ENCODE measurements at places on chromosomes 7 and 10.

DNA sequence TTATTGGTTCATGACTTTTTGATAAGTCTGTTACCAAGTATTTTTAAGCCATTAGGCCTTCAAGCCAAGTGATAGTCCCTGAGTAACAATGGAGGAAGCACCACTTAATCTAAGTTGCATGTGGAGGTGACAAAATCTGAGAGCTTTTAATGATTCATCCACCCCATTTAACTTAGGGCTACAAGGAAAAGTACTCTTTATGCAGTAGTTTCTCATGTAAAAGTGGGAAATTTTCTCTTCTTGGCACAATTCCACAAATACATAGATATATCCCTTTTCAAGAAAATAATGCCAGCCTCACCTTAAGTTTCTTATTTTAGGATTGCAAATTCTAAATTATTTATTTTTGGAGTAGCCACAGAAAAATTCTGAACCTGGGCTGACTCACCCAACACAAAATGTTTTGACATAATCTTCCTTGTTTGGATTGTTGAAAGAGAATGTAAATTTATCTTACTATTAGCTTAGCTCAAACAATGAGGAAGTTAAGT, 85.7 kb downstream of the SUGCT start:
- DNase-seq, result no peak

DNA sequence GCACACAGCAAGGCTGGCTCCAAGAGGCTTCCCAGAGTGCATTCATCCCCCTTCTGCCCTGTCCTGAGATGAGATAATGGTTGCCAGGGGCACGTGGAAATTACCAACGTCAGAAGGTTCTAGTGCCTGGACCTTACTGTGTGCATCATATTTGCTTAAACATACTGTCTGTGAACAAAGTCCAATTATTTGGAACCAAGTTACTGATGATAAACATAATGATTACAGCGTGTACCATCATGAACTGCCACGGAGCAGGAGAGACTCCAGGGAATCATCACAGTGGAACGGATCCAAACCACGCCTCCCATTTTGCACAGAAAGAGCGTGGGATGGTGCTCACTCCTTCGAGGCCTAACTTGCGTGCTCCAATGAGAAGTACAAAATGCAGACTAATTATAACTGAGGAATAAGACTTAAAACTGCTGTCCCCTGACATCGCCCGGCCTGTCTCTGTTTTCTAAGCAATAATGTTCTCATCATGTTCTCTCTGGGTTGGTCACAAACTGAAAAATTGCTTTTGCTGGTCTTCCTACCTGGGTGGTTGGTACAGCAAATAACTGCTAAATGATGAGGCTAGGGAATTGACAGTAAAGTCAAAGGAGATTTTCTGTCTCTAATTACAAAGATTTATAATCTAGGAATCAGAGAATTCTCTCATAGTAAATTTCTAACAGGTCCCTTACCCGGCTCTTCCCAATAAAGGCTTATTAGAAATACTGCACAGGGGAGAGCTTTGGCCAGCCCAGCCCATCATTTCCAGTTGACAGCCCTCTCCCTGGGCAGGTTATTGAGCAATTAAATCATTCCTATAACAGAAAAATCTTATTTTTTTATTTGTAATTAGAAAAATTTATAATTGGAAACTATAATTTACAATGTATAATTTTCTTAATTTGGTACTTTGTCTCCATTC, 182.2 kb downstream of the CAMK1D start:
- no peak for DNase-seq

DNA sequence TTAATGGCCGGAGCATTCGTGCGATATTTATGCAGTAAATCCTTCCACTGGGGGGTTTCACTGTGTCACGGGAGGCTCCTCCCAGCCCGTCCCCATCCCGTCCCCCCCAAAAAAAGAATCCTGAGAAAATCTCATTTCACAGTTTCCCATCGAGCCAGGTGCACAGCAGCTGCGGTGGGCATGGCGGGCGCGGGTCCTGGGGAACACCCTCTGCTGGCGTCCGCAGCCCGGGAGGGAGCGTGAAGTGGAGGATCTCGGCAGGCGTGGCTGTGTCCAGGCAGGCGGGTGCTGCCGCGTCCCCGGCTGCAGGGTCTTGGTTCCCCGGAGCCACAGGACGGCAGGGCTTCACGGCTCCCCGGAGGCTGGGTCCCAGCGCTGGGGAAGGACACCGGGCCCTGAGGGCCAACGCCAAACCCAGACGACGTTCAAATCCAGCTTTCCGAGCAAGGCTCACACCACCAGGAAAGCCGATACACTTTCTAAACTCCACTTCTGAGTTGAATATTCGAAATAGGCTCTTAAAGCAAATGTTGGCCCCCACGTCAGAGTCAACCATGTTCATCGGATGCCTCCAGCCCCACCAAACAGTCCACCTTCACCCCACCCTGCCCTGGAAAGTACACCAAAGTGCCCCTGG, 55.7 kb downstream of the PDGFA start:
- no peak for DNase-seq

GRCh38 chr7:22195397-22196172, 161.4 kb downstream of the RAPGEF5 start:
- peak; percentile 67 for DNase-seq

DNA sequence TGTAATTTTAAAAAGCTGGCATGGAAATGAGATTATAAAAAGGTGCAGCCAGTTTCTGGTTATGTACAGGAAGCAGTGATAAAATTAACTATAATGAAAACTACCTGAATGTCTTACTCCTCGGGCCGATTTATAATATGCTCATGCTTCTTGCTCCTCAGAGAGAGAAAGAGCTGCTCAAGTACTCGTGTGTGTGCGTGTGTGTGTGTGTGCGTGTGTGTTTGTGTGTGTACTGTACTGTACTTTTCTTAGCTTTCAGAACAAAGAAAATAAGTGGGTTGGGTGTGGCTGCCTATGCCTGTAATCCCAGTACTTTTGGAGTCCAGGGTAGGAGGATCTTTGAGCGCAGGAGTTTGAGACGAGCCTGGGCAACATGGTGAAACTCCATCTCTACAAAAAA, 96.6 kb upstream of the NMT2 start:
- DNase-seq, result no peak

- DNase-seq, result no peak
Observed at GRCh38 chr10:46524472-46525176, 31.8 kb downstream of the GPRIN2 start.

- DNase-seq, result no peak
Observed at GRCh38 chr7:115329006-115329405, 407.1 kb downstream of the MDFIC start.

DNA sequence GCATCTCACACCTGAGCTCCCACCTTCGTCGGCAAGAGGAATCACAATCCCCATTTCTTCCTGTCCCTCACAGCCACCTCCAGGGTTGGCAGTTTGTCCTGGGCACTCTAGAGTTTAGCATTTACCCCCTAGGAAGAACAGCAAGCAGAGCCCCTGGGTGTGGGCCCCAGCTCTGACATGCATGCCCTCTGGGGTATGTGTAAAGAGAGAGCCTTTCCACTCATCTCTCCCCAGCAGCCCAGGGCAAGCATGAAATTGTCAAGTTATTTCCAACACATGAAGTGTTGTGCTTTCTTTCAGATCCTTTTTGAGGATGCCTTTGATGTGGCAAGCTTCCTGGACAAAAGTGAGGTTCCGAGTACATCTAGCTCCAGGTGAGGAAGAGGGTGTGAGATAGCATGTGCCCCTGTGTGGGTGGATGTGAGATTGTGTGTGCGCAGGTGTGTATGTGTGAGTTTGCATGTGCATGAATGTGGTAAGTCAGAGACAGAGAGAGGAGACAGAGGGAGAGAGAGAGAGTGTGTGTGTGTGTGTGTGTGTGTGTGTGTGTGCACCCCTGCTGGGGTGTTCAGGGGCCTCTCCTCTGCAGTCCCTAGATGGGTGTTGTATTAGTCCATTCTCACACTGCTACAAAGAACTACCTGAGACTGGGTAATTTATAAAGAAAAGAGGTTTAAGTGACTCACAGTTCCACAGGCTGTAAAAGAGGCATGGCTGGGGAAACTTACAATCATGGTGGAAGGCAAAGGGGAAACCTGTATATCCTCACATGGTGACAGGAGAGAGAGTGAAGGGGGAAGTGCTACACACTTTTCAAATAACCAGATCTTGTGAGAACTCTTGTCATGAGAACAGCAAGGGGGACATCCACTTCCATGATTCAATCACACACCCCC, 18.1 kb downstream of the STRA8 start:
- no peak for DNase-seq

GRCh38 chr10:36191009-36191408, 548.9 kb upstream of the FZD8 start:
- no peak for DNase-seq

DNA sequence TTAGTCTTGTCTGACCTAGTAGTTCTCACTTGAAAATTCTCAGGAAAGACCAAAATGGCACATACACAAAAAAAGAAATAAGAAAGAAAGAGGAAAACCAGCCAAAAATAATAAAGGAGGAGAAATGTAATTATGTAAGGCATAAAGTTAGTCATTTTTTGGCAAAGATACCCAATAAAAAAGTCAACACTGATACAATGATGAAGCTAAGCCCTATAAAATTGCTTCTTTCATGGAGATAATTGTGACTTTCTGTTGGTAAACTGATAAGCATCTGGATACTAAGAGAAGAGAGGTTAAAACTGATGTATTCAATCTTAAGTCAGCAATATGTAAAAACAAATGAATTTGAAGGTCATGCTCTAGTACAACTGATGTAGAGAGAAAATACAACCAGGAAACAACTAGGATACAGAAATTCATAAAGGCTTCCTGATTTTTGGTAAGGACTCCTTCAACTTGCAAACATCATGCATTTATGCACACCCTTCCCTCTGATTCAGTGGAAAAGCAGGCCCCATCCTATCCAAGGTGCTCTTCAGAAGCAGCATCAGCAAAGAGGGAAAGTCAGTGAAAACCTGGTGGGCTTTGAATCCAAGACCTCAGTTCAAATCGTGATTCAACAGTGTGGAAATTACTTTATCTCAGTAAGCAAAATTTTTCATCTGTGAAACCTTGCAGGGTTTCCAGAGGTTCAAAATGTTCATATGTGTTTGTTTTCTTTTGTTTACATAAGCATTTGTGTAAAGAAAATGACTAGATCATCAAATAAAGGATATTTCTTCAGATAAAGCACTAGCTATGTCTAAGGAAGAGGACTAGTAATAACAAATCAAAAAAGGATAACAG, 32.6 kb downstream of the IMMP2L start:
- DNase-seq, result no peak

GRCh38 chr10:130728531-130729215, 582.8 kb downstream of the TCERG1L start:
- DNase-seq, result no peak

DNA sequence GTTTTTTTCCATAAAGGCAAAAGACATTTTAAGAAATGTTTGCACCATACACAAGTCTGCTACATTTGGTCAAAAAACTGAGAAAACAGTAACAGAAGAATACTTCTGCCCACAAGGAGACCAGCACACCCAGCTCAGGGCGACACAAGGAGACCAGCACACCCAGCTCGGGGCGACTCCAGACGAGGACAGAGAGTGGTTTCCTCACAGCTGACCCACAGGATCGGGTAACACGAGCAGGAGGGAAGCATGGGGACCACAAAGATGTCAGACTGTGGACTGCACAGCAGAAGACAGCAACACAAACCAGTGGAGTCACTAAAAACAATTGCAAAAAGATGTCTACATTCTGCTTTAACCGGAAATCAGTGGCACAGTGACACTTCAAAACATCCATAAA, 237.6 kb downstream of the DIP2C start:
- DNase-seq, result no peak

- DNase-seq, result no peak
Observed at GRCh38 chr10:64506963-64507362, 985.8 kb downstream of the REEP3 start.

DNA sequence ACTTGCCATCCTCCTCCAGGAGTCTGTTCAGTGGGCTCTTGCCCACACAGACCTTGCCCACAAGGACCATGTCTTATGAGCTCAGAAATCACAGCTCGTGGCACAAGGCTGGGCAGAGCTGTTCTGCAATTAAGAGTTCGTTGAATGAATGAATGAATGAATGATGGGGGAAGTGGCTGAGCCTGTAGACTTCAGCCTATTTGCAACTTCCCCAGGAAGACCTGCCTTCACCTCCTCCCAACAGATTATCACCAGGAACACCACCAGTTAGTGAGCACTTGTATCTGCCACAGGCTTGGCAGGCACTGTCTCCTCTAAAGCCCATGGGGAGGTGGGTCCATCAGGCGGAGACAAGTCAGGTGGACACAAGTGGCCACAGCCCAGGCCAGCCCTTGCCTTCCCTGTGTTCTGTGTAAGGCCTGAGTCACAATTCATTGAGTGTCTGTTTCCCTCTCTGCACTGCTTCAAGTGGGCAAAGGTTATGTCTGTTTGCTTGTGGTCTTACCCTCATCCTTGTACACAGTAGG, 1.8 kb upstream of the FGF8 start:
- no peak for DNase-seq

DNA sequence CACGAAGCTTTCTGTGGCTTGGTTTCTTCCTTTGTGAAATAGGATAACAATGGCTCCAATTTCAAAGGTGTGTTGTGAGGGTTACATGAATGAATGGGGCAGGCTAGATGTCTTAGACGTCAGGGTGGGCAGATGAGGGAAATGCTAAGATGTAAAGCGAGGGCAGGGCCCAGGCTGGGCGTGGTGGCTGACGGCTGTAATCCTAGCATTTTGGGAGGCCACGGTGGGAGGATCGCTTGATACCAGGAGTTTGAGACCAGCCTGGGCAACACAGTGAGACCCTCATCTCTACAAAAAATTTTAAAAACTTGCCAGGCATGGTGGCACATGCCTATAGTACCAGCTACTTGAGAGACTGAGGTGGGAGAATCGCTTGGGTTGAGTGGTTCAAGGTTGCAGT, 607.7 kb upstream of the FOXK1 start:
- no peak for DNase-seq

DNA sequence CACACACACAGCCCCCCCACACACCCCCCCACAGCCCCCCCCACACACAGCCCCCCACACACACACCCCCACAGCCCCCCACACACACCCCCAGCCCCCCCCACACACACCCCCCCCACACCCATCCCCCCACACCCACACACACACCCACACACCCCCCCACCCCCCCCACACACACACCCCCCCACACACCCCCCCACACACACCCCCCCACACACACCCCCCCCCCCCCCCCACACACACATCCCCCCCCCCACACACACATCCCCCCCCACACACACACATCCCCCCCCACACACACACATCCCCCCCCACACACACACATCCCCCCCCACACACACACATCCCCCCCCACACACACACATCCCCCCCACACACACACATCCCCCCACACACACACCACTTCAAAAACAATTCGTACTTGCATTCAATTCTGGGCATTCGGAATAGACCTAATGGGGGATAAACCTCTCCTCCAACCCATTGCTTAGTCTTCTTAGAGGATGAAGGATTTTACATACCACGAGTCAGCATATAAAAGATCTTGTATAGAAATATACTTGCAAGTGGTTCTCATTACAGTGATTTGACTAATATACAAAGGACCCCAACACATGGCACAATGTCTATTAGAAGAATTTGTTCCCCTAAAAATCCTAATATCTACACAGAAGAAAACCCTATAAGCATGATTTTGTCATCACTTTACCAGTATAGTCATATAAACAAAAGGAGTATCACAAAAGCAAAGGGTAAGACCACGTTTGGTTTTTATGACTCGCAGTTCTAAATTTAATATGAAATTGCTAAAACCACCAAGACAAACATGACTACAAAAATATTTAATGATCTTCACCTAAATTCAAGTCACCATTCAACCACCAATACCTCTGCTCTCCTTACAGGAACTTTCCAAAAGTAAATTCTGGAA, 80.9 kb downstream of the DIP2C start:
- DNase-seq, result no peak

Measured in spinal cord (tissue), 10 donors.